Calu3 (cell line): ENCODE measurements at places on chromosomes 4 and X. TPM values are rescaled to one million over a fixed set of nuclear protein-coding genes. Genes with fewer than 3 reads are reported as not detected.

- DNase-seq, result no peak
These were observed 270.6 kb upstream of the GK2 start for GRCh38 chr4:79678472-79679202.

Gene SH3TC1
- total RNA-seq, result 7.8 and 10.8 TPM in 2 replicates

DNA sequence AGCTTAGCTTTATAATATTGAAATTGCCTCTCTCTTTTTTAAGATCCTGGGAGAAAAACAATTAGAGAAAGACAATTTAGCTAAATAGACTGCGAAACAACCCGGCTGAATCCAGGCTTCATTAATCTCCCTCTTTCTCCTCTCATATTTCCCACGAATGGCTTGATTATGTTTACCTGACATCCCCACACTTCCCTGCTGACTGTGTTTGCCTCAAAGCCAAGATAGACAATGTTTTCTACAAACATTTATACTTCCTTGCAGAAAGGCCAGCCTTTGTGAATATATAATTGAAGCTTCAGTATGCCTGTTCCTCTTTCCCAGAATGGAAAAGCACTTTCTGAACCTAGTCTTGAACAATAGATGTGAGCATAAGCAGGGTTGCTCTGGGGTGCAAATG is 566.8 kb downstream of the PDHA2 start:
- no peak for DNase-seq

GRCh38 chr4:836750-837301 is 10.9 kb upstream of the CPLX1 start:
- DNase-seq, result no peak

DNA sequence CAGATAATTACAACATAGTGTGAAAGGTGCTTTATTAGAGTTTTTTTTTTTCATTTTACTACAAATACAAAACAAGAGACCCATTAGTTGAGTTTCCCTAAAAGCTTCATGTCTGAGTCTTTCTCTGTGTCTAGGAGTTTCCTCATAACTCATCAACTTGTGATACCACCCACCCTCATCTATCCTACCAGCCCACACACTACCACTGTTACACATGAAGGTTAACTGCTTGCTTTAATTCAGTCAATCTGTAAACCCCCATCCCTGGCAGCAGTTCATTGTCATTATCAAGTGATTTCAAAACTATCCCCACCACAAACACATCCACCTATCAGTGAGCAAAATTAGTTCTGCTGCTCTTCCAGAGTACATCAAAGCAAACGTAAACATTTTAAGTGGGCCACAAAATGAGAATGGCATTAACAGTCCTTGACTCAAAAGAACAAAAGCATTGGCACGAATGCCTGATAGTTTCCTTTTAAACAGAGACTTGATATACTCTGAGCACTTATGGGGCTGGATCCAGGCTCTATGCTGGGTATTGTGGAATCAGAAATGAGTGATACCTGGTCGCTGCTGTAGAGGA is 331.6 kb upstream of the FAM241A start:
- DNase-seq, result no peak

- DNase-seq, result no peak
These were observed 26.9 kb downstream of the SLC2A9 start for GRCh38 chr4:9994246-9994847.

Gene BEX1
- total RNA-seq, result 9.2 and 12.9 TPM in 2 replicates

GRCh38 chr4:15303052-15303641 is 124.7 kb upstream of the C1QTNF7 start:
- no peak for DNase-seq

DNA sequence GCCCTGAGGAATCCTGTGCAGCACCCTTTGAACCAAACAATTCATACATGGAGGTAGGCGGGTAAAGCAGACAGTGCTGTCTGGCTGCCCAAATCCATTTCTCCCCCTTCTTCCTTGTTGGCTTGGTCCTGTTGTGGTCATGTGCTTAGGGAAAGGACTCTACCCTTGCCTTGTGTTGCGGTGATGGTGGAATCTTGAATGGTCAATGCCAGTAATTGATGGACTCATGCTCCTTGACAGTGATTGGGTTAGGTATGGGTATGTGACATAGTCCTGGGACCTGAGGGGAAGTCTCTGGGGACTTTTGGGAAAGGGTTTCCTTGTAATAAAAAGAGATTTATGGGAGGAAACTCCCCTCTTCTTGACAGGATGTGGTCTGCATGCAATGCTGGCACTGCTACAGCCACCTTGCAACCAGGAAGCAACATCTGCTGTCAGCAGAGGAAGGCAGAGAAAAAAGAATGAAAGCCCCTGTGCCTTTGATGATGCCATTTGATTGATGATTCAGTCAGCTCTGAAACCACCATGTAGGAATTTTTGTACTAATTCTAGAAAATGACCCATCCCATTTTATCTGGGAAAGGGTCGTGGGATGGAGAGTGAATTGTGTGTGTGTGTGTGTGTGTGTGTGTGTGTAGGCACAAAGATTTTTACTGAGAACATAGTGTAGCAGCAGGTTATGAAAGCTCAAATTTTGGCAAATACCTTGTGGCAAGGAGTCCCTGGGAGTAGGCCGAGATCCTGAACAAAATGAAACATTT is 30.0 kb upstream of the HUWE1 start:
- DNase-seq, result peak; percentile 29

Gene PNPLA4
- total RNA-seq, result 13.7 and 14.8 TPM in 2 replicates

DNA sequence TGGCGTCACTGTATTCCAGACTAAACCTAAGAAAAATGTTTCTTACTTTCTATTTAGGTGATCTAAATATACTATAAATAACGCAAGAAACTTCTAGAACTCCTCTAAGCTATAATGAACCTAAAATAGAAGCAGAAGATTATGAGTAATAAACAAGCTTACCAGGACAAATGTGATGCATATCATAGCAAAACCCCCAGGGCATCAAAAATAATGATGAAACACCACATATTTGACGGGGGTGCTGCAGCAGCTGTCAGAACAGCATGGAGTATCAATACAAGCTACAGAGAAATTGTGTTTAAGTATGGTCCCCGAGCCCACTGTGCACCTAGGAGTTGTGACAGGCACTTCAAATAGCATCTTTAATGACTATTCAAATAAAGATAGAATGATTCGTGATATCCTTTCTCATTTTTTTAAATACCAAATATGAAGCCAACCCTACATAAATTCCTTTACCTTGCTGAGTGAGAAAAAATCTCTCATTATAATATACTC is 337.3 kb downstream of the CENPC start:
- no peak for DNase-seq

Gene OSTC
- 74.0 and 82.7 TPM in 2 replicates for total RNA-seq

DNA sequence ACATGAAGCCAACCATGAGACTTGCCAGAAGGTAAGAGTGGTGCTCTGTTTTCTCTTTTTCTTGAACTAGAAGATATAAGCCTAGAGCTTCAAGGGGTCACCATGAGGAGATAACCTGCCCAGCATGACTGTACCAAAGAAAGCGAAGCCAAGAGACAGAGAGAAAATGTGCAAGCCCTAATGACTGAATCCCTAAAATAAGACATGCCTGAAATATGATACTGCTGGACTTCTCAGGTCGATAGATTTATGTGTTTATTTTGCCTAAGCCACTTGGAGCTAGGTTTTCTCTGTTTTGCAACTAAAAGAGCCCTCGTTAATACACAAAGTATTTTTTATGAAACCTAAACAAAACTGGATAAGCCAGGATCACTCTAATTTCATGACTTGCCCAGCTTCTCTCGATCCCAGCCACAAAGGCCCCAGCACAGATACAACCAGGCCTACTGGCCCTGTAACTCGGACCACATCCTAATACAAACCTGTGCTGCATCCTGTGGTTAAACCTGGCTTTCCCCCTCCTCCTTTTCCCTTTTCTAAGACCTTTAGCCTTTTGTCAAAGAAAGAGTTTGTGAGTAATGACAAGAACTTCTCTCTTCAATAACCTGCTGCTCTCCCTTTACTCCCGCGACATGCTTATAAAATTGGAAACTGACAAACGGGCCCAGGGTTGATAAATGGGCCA is 185.8 kb downstream of the APBB2 start:
- DNase-seq, result no peak

DNA sequence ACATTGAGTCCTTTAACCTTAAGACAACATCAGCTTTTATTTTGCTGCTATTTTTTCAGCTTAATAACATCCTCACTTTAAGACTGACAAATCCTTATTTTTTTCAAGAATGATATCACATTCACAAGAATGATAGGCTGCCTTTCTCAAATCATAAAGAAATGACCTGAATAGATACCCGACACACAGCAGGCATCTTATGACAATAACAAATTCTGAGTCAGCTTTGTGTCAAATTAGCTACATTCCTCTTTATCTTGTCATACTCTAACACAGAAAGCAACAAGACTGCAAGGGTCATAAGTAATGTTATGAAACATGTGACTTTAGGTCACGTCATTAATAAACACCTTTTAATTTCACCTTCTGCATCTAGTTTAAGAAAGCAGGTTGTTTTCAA is 2387.6 kb downstream of the PCDH7 start:
- no peak for DNase-seq

- no peak for DNase-seq
These were observed 236.7 kb downstream of the EVC2 start for GRCh38 chr4:5471691-5472090.
